Midbrain (tissue), 1 donor: ENCODE measurements at places on chromosomes 7 and 10.
A peak's percentile ranks its signal among the peaks of the same experiment; 100 is the strongest.

DNA sequence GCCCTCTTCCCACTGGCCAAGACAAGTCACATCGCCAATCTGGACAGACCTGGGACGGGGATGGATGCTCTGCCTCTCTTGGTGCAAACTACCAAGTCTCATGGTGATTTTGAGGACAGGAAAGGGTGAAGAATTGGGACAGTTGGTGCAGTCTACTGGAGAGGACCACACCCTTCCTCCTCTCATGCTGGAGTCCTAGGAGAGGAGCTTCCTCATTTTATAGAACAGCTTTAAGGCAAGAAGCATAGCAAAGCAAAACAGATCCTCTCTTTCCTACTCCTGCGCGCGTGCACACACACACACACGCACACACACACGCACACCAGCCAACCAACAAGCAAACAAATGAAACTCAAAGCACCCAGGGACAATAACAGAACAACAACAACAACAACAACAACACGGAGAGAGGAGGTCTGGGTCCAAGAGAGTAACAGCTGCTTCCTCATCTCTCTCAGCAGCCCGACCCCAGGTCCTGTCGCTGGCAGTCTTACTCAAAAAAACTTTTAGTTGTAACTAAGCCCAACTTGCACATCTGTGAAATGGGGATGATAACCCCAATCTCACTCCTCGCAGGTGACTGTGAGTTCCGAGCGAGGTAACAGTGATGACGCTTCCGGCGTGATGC is 83.4 kb downstream of the TMEM178B start:
- no peak for DNase-seq

- DNase-seq = peak; percentile 9
These were observed 58.3 kb downstream of the DPYSL4 start for GRCh38 chr10:132245056-132245455.

- no peak for DNase-seq
These were observed 276.9 kb downstream of the BAMBI start for GRCh38 chr10:28954211-28954610.

GRCh38 chr10:30756151-30756550 is 126.6 kb upstream of the LYZL2 start:
- DNase-seq = no peak

- no peak for DNase-seq
These were observed 44.4 kb upstream of the COMMD3 start for GRCh38 chr10:22271786-22272185.

DNA sequence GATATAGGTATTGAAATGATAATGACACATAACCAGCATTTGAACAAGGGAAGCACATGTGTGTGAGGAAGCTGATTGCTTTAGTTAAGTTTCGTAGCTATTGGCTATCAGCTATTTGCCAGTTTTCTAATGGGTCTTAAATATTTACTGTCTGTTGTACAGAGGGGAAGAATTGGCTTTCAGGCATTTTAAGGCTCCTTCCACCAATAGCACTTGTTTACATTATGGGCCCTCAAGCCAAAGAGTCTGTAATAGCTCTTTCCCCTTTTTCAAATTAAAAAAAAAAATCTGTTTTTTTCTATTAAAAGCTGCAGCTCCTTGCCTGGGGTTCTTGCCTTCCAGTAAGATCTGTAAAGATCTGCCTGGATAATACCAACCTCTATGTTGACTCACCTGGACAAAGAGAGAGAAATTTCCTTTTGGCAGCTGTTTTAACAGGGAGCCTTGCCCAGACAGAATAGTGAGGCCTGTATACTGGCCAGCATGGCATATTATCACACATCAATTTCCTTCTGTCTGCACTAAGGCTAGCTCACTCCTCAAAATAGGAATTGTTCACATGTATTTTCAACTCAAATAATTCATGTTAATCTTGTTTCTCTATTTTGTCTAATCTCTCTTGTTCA is 104.7 kb upstream of the LRGUK start:
- no peak for DNase-seq

GRCh38 chr10:77036993-77037734 is 600.4 kb downstream of the KCNMA1 start:
- peak; percentile 14 for DNase-seq

DNA sequence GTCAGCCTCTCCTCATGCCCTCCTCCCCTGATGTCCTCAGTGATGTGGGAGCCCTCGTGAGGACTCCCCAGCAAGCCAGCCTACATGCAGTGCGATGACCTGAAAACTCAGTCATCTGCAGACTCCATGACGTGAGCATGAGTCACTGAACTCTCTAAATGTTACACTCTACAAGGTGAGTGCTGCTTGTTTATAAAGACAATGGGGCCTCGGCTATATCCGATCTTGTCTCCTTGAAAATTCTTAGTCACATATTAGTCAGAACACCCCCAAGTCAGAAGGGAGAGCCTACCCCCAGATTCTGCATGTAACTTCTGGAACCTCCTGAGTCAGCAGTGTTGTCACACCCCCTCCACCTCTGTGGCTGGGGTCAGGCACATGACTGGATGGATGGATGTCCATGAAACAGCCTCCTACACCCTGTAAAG is 673.8 kb downstream of the INHBA start:
- DNase-seq = no peak

DNA sequence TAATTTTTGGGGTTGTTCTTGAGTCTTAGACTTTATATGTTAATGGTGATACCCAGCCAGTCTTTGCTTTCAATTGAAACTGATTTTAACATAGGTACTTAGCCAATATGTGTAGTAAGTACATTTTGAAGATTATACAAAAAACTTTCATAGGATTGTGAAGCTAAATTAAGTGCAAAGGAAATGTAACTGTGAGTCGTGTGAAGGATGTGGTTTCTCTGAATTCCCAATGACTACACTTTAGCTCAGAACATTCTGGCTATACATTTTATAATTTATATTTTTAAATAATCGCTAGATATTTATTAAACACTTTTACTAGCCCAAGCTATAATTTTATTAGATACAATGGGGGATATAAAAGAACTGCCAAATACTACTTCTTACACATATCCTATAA is 359.3 kb downstream of the PCLO start:
- DNase-seq = no peak

GRCh38 chr7:16711730-16712129 is 41.8 kb upstream of the TSPAN13 start:
- no peak for DNase-seq

GRCh38 chr10:12549297-12549696 is 199.9 kb downstream of the CAMK1D start:
- DNase-seq = no peak

DNA sequence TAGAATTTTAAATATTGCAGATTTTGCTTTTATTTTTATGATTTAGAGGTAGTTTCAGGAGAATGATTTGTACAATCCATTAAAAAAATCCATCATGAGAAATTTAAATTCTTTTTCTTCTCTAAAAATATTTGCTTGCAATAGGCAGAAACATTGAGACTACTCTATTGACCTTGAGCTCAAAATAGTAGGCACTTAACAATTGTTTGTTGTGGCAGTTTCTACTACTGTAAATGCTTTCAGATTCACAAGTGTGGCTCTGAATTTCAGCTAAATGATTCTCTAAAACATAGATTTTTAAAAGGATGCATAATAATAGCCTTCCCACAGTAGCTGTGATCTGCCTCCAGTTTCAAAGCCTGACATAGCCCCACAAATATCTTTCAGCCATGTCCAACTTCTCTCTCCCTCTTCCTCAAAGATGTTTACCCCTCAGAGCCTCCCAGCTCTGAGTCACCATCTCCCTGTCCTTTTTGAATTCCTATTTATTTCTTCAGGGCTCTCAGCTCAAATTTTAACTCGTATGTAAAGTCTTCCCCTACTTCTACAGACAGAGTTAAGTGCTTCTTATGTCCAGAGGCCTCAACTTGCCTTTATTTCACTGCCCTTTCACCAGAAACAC is 160.5 kb downstream of the AOAH start:
- no peak for DNase-seq

DNA sequence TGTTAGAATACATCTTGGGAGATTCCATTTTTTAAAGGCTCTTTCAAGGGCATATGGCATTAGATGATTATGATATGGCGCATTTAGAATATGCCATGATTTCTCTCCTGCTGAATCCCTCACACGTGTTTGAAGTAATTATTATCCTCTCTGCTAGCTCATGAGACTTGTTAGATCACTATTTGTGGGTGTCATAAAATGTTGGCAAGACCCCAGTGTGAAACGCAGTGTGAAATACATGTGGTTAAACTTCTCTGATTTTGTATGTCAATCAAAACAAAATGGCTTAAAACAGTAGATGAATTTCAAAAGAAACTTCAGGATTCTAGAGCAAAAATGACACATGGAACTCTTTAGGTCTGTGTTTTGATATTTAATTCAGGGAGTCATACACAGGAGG is 560.8 kb downstream of the AUTS2 start:
- no peak for DNase-seq

DNA sequence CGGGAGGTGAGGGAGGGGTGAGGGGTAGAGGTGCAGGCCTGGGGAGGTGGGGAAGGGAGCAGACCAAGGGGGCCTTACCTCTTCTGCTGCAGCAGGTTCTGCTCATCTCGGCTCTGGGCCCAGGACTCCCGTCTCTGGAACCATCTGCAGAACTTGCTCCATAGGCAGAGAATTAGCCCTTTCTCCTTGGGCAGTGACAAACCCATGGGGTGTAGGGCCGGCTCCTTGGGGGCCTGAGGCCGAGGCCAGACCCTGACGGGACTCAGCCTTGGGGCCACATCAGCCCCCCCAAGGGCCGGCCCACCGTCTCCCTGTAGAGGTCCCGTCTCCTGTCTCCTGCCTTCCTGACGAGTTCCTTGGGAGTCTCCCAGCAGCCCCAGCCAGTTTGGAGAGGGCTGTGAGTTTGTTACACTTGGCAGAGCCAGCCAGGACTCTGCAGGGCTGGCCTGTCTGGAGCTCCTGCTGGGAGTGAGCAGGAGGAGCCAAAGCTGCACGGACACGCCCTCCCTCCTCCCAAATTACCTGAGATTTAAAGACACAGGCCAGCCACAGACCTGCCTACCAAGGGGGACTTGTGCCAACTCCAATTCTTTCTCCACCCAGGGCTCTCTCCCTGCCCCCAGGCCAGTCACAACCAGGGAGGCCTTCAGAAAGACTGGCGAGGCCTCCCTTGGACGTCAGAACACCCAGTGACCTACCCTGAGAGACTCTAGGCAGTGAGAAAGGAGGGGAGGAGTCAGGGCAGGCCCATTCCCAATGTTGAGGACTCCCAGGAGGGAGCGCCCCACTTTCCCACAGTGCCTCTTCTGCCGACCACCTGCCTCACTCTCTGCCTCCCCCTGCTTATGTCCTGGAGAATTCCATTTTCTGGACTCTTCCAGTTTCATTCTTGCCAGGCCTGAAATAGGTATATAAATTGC is at the start of gene TRPV6:
Gene TRPV6, minus strand, starts transcription at position 435 of the 920 bp plus-strand sequence.
- no peak for DNase-seq

DNA sequence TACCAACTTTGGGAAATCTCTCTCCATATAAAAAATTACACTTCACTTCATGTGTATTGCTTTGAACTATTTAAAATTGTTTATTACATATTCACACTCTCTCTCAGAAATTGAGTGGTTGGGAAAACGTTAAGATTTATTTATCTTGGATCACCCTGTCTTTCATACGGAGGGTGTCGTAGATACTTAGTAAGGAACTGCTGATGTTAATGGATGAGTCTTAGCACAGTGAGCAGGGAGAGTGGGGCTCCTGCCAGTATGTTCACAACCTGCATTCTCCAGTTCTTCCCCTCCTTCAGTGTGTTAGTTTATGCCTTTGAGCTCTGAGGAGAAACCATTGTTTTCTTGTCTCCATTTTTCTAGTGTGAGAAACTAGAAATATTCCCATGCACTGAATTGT is 67.1 kb downstream of the CDK14 start:
- DNase-seq = no peak

GRCh38 chr10:17460756-17461155 is 6.4 kb upstream of the ST8SIA6 start:
- DNase-seq = no peak

DNA sequence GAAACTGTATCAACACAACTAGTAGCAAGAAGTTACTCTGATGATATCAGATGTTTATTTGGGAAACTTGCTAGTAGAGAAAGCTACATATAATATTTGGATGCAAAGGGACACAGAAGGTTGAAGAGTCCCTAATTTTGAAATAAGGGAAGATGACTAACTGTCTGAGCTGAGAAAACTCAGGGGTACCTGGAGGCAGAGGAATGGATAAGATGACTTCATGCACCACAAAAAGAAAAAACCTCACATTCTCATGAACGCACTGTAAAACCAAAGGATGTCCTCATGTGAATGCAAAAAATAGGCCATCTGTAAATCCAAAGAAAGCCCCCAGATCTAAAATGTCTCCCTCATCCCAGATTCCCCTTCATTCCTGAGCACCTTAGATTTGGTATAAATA is 29.3 kb downstream of the PRSS2 start:
- no peak for DNase-seq

GRCh38 chr7:140267381-140268226 is 90.8 kb upstream of the KDM7A start:
- no peak for DNase-seq

- DNase-seq = no peak
These were observed 290.3 kb downstream of the TNS3 start for GRCh38 chr7:47291461-47292081.
